Neural progenitor cell (in vitro differentiated cells): ENCODE measurements at places on chromosomes 11 and 22.

- no peak for DNase-seq
These were observed 29.0 kb upstream of the KCNQ1OT1 start for GRCh38 chr11:2728663-2729332.

DNA sequence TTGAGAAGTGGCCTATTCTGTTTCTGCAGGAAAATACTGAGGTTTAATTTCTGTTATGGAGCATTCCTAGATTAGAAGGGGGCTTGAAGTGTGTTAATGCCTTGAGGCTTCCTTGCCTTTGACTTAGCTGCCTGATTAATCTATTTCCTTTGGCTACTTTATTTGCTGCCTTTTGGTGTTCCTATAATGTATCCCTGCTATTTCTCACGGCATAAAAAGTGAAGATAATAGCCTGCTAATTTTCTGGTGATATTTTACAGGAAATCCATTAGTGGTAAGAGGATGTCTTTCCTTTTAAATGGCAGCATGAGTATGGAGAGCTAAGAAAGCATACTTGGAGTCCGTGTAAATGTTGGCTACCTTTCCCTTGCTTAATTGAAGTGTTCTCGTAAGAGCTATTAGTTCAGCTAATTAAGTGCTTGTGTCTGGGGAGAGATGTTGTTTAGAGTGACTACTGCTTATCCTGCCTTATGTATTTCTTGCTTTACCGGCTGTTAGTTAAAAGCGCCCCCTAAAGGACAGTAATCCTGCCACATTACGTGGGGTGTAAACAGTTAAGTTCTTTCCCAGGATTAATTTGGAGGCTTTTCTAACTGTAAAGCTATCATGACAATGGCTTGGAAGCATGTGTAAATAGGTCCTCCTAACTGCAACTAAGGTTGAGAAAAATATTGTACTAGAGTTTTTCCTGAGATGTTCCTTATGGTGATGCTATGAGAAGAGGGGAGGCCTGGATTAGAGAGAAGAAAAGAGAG, 45.6 kb downstream of the ZNF280B start:
- DNase-seq = peak; percentile 33

DNA sequence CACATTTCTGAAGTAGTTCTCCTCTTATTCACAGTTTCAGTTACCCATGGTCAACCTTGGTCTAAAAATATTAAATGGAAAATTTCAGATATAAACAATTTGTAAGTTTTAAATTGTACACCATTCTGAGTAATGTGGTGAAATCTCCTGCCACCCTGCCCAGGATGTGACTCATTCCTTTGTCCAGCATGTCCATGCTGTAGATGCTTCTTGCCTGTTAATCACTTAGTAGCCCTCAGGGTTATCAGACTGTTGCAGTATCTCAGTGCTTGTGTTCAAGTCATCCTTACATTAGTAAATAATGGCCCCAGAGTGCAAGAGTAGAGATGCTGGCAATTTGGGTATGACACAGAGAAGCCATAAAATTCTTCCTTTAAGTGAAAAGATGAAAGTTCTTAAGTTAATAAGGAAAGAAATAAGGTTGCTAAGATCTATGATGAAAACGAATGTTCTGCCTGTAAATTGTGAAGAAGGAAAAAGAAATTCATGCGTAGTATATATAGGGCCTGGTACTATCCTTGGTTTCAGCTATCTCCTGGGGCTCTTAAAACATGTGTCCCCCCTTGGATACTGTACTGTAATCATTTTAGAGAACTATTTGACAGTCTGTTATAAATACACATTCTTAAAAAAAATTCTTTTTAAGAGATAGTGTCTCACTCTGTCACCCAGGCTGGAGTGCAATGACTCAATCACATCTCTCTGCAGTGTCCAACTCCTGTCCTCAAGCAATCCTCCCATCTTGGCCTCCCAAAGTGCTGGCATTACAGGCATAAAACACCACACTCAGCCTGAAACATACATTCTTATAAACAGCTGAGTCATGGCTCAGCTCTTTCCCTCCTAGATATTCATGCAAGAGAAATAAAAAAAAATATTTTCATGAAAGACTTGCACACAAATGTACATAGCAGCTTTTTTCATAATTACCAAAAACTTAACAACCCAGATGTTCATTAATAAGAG, 31.3 kb downstream of the MTNR1B start:
- no peak for DNase-seq

DNA sequence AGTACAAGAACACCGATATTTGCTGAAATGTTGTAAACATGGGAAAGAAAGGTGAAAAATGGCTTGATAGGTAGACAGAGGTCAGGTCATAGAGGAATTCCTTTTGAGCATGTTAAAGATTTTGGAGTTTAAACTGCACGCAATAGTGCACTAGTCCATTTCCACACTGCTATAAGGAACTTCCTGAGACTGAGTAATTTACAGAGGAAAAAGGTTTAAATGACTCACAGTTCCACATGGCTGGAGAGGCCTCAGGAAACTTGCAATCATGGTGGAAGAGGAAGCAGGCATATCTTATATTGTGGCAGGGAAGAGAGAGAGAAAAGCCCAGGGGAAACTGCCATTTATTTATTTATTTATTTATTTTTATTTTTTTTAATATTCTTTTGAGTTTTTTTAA, 5.0 kb downstream of the OR10A5 start:
- DNase-seq = no peak

DNA sequence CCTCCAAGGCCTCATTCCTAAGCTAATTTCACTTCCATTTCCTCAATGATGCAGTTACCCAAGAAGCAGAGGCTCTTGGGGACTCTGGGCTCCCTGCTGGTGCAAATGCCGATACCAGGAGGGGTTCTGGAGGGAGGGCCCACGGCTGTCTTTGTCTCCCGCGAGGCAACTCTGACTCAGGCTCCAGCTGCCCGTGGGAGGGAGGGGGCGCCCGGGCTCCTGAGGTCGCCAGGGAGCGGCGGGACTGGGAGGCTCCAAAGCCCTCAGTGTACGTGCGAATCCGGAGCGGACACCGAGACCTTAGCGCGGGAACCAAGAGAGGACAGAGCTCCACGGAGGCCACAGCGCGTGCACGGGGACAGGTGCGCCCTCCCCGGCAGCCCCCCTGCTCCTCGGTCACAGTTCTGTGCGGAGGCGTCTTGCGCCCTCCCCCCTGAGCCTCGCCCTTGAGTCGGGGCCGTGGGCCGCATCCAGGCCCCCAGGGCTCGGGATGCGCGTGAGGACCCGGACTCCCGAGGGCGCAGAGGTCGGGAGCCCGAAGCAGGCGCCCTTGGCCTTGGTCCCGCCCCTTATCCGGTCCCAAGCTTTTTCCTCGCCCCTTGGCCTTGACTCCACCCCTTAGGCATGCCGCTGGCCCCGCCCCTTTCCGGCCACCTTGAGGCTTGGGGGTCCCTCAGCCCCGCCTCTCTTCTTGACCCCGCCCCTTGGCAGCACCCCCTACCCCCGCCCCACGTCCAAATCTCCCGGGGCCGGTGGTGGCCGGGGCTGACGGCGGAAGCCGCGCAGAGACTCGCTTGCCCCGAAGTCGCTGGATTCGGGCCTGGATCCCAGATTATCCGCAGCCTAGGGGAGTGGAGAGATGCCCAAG, 4.7 kb upstream of the SHISA8 start:
- peak; percentile 53 for DNase-seq

- DNase-seq = no peak
These were observed 117.0 kb downstream of the SLC1A2 start for GRCh38 chr11:35302398-35302797.

GRCh38 chr11:76120513-76121101, 85.7 kb downstream of the WNT11 start:
- peak; percentile 63 for DNase-seq

GRCh38 chr22:25395468-25395867, 169.0 kb upstream of the GRK3 start:
- DNase-seq = no peak

DNA sequence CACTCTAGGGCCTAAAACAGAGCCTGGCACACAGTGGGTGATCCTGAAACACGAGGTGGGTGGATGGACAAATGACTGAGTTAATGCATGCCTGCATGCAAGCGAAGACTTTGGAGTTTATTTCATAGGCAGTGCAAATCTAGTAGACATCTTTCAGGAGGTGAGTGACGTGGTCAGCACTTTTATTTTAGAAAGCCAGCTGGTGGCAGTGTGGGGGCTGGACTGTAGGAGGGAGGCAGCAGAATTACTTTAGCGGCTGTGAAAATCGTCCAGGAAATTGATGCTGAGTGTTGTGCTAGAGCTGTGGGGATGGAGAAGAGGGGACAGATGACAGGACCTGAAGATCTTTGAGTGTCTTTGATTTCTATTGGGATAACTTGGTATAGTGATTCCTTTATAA, 47.1 kb downstream of the BMAL1 start:
- DNase-seq = no peak

GRCh38 chr11:116176484-116177005, 596.2 kb downstream of the BUD13 start:
- no peak for DNase-seq

GRCh38 chr11:63492441-63492840, 1.5 kb upstream of the PLAAT5 start:
- DNase-seq = no peak

DNA sequence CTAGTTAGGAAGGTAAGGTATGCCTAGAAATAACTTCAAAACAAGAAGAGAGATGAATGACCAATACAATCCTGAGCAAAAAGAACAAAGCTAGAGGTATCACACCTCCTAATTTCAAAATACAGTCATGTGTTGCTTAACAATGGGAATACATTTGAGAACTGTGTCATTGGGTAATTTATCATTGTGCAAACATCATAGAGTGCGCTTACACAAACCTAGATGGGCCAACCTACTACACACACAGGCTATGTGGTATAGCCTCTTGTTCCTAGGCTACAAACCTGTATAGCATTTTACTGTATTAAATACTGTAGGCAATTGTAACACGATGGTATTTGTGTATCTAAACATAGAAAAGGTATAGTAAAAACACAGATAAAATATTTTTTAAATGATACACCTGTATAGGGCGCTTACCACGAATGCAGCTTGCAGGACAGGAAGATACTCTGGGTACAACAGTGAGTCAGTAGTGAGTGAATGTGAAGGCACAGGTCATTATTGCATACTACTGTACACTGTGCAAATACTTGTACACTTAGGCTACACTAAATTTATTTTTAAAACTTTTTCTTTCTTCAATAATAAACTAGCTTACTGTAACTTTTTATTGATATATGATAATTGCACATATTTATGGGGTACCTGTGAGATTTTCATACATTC, 48.2 kb downstream of the STK33 start:
- no peak for DNase-seq

GRCh38 chr11:60159868-60160267, 23.0 kb downstream of the MS4A6A start:
- no peak for DNase-seq

DNA sequence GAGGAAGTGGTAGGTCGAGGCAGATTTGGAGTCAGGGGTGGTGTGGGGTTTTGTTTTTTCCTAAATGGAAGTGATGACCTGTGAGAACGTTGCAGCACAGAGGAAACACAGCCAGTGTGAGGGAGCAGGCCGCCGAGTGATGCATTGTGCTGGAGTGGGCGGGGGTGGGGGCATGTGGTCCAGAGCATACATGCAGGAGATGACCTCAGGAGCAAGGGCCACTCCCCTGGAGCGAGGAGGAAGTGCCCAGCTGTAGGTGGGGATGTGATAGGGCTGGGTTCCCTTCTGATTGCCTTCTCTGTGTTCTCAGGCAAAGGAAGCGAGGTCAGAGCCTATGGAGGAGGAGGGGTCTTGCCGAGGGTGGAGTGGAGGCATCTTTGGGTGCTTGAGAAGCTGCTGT, 81.4 kb downstream of the PPP6R3 start:
- no peak for DNase-seq

- no peak for DNase-seq
These were observed 38.3 kb upstream of the TH start for GRCh38 chr11:2209900-2210321.

GRCh38 chr11:123129920-123130319, 65.1 kb downstream of the CLMP start:
- DNase-seq = no peak

DNA sequence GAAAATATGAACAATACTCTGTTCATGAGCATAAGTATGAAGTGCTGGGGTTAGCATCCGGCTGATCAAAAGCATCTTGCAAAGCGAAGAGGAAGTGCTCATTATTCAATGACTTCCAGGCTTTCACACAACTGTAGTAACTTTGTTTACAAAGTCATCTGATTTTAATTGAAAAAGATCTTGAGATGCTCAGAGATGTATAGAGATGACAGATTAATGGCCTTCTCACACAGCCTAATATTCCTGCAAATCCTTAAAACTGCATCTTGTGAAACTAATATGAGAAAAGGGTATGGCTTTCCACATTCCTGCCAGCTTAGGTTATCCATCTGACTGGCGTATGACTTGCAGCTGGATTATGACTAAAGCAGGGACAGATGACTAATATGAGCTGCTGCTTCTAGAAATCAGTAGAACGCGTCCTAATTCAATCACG, 125.4 kb downstream of the CASP12 start:
- no peak for DNase-seq

DNA sequence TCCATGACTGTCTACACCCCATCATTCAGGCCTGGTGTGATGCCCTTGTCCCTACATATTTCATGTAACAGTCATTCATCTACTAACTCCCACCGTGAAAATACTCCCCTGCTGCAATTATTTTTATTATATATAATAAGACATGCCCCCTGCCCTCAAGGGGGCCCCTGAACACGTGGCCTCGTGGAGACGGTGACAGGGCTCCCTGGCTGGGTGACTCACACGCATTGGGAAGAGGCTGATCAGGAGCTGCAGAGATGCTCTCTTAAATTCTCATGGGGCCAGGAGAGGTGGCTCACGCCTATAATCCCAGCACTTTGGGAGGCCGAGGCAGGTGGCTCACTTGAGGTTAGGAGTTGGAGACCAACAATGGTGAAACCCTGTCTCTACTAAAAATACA, 88.6 kb downstream of the ST3GAL4 start:
- DNase-seq = no peak

DNA sequence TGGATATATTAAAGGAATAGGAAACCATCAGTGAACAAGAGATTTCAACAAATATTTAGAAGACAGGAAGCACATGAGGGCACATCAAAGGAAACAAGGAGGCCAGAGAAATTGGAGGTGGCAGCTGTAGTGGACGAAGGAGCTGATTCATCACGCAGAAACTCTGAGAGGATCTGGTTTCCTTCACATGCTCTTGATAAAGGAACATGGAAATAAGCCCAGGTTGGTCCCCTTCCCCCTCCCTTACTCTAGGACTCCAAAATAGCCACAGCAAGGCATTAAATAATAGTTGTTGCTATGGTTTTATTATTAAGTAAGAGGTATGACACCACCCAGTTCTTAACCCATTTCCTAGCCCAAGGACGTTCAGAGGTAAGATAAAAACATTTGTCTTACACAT, 11.3 kb downstream of the IZUMO1R start:
- no peak for DNase-seq

DNA sequence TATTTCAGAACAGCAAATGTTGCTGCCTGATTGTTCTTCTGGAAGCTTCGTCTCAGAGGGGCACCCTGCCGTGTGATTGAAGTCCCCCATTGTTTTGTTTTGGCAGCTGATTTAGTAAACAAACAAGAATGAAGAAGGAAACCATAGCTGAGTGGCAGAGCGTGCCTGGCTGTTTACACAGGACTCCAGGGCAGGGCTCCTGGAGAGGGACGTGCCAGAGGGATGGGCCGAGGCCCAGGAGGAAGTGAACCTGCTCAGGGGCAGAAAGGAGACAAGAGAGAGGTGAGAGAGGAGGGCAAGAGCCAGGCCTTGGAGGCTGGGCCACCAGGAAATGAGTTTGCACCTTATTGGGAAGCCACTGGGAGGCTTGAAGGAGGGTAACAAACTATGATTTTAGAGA, 85.5 kb upstream of the B3GAT1 start:
- no peak for DNase-seq
